GOT3 (cell line): ENCODE measurements at places on chromosomes 7 and 10.

GRCh38 chr7:4771737-4772136, 3.7 kb upstream of the AP5Z1 start:
- no peak for DNase-seq

- DNase-seq = no peak
These were observed 46.2 kb upstream of the AP5Z1 start for GRCh38 chr7:4729266-4729665.

DNA sequence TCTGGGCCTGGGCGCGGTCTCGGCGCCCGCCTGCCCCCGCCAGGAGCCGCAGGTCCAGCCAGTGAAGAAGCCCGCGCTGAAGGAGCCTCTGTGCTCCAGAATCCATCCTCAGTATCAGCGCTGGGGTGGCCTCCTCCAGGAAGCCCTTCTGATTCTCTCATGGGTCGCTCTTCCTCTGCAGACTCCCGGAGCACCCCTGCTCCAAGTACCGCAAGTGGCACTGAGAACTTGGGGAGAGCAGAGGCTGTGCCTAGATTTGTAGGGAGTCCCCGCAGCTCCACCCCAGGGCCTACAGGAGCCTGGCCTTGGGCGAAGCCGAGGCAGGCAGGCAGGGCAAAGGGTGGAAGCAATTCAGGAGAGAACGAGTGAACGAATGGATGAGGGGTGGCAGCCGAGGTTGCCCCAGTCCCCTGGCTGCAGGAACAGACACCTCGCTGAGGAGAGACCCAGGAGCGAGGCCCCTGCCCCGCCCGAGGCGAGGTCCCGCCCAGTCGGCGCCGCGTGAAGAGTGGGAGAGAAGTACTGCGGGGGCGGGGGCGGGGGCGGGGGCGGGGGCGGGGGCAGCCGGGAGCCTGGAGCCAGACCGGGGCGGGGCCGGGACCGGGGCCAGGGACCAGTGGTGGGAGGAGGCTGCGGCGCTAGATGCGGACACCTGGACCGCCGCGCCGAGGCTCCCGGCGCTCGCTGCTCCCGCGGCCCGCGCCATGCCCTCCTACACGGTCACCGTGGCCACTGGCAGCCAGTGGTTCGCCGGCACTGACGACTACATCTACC, at the start of gene ALOX5:
TSS of gene ALOX5 (plus strand) at position 641 of the 774 bp plus-strand sequence. CDS start at position 705, 64 bp downstream.
- DNase-seq = no peak

- DNase-seq = no peak
These were observed 136.9 kb downstream of the MBL2 start for GRCh38 chr10:52635651-52636050.

DNA sequence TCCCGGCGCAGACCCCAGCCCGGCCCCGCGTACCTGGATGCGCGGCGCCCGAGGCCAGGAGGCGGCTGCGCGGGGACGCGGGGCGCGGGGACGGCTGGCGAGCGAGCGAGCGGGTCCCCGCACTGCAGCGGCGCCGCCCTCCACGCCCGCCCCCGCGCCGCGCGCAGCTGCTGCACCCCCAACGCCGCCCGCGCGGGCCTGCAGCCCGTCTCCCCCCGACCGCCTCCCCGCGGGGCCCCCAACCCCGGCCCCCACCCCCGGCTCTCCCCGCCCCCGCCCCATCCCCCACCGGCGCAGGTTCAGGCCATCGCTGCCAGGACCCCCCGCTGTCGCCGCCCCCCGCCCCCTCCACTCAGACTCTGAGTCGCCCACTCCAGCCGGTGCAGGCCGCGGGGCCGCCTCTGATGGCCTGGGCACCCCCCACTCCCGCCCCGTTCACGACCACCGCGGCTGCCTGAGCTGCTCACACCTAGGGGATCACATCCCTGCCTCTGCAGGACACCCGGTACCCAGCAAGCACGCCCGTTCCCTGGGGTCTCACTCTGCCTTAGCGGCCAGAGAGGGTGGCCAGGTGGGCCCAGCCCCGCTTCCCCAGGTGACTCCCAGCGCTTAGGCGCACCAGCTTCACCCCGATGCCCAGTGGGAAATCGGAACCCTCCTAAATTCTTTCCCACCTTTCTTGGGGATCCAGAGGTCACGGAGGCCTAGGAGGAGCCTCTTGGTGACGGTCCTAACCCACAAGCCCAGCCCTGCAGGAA, 13.9 kb upstream of the DNAAF5 start:
- no peak for DNase-seq

GRCh38 chr10:1762076-1762475, 24.8 kb upstream of the ADARB2 start:
- DNase-seq = no peak

GRCh38 chr7:112161253-112162141, 44.7 kb downstream of the DOCK4 start:
- DNase-seq = no peak

GRCh38 chr10:110566472-110567200, 859 bp upstream of the SMC3 start:
- no peak for DNase-seq

DNA sequence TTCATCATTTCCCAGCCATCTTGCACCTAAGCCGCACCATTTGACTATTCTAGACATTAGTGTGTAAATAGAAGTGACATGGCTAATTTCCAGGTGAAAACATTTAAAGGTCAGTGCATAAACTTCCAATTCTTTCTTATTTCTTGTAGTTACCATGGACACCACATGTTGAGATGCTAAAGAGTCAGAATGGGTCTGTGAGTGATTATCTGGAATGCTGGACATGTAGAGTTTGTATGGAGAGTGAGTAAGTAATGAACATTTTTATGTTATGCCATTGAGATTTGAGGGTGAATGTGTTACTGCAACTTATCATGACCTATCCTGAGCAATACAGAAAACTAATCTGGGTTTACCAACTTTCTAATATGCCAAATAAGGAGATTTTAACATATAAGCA, 60.4 kb downstream of the MEOX2 start:
- DNase-seq = no peak

DNA sequence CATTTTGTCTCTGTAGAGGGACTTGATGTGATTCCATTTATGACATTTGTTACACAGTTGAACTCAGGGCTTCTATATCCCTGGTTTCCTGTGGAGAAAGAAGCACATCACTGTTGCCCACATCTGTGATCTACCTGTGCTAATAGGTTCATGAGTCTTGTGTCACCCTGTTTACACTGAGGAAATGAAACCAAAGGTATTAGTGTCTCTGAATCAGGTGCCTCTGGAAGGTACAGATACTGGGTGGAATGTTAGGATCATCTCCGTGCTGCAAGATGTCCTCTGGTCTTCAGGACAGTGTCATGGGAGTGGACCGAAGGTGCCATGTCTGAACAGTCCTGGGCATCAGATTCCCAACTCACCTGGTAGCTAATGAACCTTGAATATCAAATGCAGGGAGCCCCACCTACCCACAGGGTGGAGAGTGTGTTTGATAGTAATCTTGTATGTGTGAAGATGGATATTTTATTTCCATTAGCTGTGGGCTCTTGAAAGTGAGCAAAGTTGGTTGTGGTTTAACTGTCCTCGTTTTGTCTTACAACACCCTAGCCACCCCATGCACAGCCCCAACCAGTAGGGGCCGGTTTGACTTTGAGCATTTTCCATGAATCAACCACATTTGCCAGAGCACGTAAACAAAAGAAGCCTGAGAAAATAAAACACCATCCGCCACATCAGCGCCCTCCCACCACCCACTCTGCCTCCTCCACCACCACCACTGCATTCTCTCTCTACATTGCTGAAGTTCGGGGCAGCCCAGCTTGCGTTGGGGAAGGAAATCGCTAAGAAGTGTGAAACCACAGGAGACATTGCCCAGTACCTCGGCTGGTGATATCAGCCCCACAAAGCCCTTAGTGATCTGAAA, 40.7 kb downstream of the TARP start:
- DNase-seq = no peak

GRCh38 chr10:98424295-98425254, 9.6 kb upstream of the PYROXD2 start:
- DNase-seq = no peak

DNA sequence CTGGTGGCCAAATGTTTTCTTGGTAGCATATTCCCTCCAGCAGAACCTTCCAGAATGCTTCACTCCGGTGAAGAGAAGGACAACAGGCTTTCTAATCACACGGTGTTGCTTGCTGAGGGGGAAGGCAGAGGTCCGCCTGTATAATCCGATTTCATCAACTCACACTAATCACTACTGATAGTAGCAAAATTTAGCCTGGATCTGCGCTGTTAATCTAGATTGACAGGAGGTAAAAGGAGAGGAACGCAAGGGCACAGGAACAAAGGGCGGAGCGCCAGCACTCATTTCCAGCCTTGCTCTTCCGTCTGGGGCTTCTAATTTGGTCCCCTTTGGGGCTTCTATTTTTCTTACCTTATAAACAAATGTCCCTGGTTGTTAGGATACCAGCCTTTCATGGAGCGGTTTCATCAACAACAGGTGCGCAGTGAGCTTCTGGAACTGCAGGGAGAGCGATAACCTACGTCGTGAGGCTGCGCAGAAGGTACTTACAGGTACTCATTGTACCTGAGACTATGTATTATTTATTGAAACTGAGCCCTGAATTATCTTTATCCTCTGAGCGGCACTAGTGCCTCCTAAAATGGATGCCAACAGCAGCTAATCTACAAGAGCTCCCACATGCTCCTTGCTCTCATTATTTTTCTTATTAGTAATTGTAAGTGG, 150.6 kb downstream of the CACNB2 start:
- DNase-seq = no peak

DNA sequence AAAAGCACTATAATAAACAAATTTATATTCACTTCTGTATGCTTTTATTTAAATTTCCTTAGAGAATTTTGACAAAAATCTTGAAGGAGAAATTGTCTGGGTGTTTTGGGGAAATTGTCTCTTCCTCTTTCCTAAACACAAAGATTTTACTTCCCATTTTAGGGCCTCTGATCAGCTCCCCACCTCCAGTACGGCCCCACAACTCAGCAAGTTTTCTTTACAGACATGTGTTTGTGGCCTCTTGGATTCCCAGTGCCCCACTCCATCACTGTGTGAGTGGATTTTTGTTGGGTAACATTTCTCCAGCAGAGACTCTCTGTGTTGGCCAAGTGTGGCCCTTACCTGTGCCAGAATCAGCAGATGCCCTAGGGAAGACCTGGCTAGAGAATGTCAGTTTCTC, 182.8 kb upstream of the CDC14C start:
- no peak for DNase-seq

DNA sequence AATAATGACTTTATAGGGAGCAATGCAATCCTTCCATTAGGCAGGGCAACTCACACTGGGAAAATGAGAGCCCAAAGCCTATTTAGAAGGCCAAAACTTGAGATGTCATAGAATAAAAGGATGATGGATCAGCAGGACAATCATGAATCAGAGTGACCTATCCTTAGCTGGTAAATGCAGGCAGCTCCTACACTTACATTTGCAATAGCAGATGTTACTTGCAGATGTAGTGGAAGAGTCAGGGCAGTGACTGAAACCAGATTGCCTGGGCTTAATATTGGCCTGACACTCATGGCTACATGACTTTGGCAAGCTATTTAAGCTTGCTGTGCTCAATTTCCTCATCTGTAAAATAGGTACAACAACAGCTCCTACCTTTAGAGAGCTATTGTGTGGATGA, 98.7 kb downstream of the PRTFDC1 start:
- DNase-seq = no peak

- no peak for DNase-seq
These were observed 22.2 kb downstream of the YAE1 start for GRCh38 chr7:39588416-39588815.

GRCh38 chr10:90884431-90884830, 12.7 kb downstream of the RPP30 start:
- no peak for DNase-seq

DNA sequence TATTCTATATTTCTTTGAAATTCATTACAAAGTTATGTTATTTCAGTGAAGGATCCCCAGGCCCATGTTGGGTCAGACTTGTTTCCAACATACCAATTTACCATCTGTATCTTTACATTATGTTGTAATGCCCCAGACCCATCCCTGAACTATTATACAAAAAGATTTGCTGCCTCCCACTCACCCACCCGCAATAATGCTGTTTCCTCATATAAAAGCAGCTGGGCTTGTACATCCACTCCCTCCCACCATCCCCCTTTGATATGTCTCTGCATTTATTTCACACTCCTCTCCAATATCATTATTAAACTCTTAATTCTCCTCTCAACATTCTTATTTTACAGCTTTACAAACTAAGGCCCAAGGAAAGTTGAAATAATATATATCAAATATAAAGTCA, 153.7 kb downstream of the DOCK4 start:
- DNase-seq = no peak

GRCh38 chr10:31322647-31323046, 3.6 kb downstream of the ZEB1 start:
- no peak for DNase-seq

DNA sequence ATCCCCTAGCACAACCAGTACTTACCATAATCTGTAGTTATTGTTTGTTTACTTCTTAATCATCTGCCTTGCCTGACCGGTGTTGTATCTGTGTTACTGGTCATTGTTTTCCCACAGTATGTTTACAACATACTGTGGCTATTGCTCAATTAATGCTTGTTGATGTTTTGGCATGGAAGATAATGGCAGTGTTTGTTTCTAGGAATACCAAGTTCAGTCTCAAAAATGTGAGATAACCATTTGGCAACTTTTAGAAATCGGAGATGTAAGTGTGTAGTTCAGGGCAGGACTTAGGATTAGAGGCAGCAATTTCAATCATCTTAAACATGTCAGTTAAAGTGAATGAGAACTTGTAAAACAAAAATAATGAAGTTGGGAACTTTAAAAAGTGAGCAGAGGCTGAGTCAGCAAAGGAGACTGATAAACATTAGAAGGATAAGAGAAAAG, 8.2 kb downstream of the MINDY3 start:
- no peak for DNase-seq

DNA sequence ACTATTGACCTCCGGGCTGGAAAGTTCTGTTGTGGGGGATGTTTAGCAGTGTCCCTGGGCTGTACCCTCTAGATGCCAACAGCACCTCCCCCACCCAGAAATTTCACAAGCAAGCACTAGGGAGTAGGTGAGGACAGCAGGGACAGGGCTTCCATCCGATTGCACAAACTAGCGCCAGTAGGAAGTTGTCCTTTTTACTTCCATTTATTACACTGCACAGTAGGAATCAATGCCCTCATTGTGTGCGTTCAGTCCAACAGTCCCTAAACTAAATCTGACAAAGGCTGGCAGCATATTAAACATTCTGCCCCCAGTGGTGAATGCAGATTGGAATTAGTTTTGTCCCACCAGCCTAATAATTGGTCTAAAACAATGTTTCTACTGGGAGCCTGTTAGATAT, 6.4 kb upstream of the SOSTDC1 start:
- DNase-seq = no peak

- DNase-seq = no peak
These were observed 169.3 kb downstream of the MAGI2 start for GRCh38 chr7:79284211-79284610.

- no peak for DNase-seq
These were observed 133.7 kb downstream of the LRRN3 start for GRCh38 chr7:111224354-111225231.

GRCh38 chr7:139718859-139719258, 58.9 kb downstream of the HIPK2 start:
- DNase-seq = no peak

GRCh38 chr7:92671505-92672169, 81.4 kb upstream of the FAM133B start:
- DNase-seq = no peak

GRCh38 chr10:30448092-30448491, 14.1 kb downstream of the MAP3K8 start:
- no peak for DNase-seq
